Vagina (tissue), 2 donors: ENCODE measurements at places on chromosomes 7 and 10. TPM values are rescaled to one million over a fixed set of nuclear protein-coding genes. Genes with fewer than 3 reads are reported as not detected.

GRCh38 chr7:151460474-151460855, 20.5 kb upstream of the CRYGN start:
- DNase-seq = no peak
- H3K27ac ChIP-seq = peak overlapping the region; percentile 83
- H3K4me1 ChIP-seq = peaks cover 27% of the 10 kb centered on the region
- H3K27me3 ChIP-seq = no peaks in the 10 kb centered on the region

DNA sequence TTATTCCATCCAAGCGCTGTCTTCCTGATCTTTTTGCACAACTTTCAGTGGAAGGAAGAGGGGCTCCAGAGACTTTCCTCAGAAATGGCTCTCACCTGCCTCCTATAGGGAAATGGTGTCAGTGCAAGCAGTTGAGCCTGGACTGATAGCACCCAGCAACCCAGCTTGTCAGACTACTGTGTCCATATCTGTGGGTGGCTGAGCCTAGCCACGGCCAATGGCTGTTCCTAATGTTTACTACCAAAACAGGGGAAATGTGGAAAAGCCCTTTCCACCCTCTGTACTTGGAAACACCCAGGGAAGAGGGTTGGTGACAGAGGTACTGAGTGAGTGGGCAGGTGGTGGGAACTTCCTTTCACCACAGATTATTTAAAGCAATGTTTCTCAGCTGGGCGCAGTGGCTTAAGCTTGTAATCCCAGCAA, 4.3 kb upstream of the YKT6 start:
- no peaks in the 10 kb centered on the region for H3K27me3 ChIP-seq
- H3K4me1 ChIP-seq = peaks cover 2% of the 10 kb centered on the region
- H3K27ac ChIP-seq = no peak overlapping the region
- H3K36me3 ChIP-seq = no peaks in the 10 kb centered on the region
- no peak for DNase-seq

DNA sequence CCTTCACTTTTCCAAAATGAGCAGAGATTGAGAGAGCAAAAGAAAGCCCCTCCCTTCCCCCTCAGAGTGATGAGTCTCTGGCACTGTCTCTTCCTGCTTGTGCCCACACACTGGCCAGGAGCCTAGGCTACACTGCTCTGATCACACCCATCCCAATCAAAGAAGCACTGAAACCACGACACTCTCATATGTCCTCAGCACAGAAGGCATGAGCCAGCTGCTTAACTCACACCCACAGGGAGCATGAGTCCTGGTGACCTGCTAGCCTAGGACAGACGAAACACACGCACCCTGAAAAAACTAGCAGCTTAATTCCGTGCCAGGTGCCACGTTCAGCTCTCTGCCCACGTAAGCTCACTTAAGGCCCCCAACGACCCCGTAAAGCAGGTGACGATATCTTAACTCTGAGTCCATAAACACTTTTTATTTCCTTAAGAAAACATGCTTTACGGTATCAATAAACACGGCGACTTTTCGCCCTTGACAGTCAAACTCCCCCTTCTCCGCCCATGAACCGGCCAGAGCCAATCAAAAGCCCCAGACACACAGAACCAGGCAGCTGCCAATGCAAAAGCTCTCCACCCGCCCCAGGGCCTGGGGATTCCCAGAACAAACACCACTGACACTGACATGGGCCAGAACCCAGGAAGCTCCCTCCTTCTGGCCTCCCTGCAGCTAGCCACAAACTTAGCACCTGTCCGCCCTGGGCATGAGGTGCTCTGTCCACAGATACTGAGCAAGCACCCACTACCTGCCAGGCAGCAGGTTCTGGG, 69.0 kb downstream of the TNRC18 start:
- peaks cover 34% of the 10 kb centered on the region for H3K4me1 ChIP-seq
- no peaks in the 10 kb centered on the region for H3K27me3 ChIP-seq
- no peak for DNase-seq
- H3K4me3 ChIP-seq = peak overlapping the region; percentile 13
- H3K36me3 ChIP-seq = peaks cover 64% of the 10 kb centered on the region

GRCh38 chr10:131693766-131694165, 207.0 kb upstream of the PPP2R2D start:
- H3K27me3 ChIP-seq = no peaks in the 10 kb centered on the region
- H3K27ac ChIP-seq = no peak overlapping the region
- no peaks in the 10 kb centered on the region for H3K36me3 ChIP-seq
- no peaks in the 10 kb centered on the region for H3K4me1 ChIP-seq
- H3K4me3 ChIP-seq = no peak overlapping the region
- no peak for DNase-seq

DNA sequence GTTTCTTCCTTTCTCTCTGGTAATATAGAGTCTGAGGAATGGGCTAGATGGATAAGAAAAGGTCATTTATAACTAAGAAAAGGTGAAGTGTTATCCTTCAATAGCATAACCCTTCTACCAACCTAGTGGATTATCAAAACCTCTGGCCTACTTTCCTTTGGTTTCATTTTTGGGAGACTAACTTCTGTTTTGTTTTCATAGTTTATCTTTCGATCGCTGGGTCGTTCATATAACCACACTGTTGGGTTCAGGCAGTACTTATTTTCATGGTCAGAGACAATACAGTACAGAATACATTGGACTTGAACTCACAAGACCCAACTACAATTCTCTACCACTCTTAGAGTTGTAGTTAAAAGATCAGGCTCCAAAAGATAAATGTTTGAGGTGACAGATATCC, 86.5 kb downstream of the UBE2H start:
- DNase-seq = no peak
- peaks cover 70% of the 10 kb centered on the region for H3K4me1 ChIP-seq
- no peak overlapping the region for H3K4me3 ChIP-seq
- no peaks in the 10 kb centered on the region for H3K36me3 ChIP-seq

DNA sequence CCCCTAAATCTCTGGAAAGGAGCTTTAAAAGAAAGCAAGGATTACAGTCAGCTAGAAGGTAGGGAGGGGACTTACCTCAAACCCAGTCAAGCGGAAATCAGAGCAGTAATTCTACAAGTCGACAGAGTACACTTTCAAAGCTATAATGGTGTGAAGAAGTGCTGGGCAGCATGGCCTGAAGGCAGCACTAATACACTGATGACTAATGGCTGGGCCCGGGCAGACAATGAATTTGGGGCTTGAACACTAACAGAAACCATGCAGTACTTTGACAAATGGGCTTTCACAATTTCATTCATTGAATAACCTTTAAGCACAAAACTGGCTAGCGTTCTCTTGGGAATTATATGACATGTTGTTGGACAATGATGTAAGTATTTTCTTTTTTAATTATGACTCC, 4.7 kb downstream of the GLI3 start:
- H3K4me1 ChIP-seq = peaks cover 68% of the 10 kb centered on the region
- H3K27me3 ChIP-seq = no peaks in the 10 kb centered on the region
- H3K27ac ChIP-seq = no peak overlapping the region
- H3K36me3 ChIP-seq = no peaks in the 10 kb centered on the region

- no peak for DNase-seq
- no peaks in the 10 kb centered on the region for H3K27me3 ChIP-seq
- peaks cover 21% of the 10 kb centered on the region for H3K4me1 ChIP-seq
- no peak overlapping the region for H3K4me3 ChIP-seq
- H3K27ac ChIP-seq = no peak overlapping the region
- no peaks in the 10 kb centered on the region for H3K36me3 ChIP-seq
Measured at GRCh38 chr7:12729112-12729511, 41.7 kb downstream of the ARL4A start.

Gene RARRES2
- 305 TPM for total RNA-seq

Gene ZNF467
- 13.3 TPM for total RNA-seq

Gene EIF3A
- total RNA-seq = 100 TPM

Gene ANKRD22
- 4.4 TPM for total RNA-seq
